ENCODE measurements at places on chromosomes 1 and 21.

GRCh38 chr1:184416481-184416880 is 29.7 kb downstream of the C1orf21 start:
- DNase-seq = no peak

DNA sequence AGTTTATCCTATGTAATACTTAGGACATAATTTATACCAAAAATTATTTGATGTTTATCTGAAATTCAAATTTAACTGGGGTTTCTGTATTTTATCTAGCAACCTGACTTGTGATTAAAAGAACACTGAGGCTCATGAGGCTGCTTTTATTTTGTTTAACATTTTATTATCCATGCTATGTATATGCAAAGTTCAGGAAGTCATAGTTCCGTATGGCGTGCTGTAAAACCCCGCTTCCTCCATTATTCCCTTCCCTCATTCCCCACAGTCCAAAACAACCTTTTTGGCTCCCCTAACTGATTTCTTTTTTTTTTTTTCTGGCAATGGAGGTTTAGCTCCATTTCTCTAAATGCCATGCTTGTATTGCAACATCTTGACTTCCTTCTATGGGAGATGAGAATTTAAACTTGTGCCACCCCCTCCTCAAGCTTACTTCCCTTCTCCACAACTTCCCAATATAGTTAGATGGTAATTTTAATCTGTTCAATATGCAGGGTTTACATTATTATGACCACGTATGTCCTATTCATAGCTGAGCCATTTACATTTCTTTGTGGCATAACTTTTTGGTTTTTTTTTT is 138.0 kb upstream of the DNAH14 start:
- DNase-seq = no peak

DNA sequence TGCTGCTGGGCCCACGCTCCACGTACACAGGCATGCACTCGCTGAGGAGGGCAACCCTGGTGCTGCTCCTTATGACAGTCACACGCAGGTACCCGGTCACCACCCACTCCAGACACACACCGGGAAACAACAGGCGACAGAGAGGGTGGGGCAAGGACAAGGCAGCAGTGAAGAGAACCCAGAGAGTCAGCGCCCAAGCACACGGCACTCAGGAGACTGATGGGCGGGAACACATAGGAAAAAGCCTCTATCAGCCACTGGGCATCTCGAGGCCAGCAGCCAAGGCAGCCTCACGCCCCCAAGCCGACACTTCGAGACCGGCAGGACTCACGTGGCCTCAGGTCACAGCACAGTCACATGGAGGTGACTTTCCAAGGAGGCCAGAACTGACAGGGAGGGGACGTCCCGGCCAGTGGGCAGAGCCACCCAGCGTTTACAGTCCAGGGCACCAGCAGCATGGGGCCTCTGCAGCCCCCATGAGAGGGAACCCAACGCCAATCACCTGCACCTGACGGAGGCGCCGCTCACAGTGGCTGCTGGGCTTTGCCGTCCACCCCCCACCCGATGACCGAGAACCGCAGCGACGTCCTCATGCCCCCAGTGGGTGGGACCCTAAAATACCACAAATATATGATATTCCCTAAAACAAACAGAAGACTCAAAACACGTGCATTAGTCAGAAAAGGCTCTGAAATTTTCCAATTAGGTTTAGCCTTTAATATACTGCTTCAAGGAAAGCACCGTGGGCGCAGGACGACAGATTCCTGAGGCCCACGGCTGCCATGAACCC is 19.7 kb downstream of the PTTG1IP start:
- DNase-seq = no peak

GRCh38 chr1:115012006-115012405 is 17.6 kb upstream of the TSHB start:
- no peak for DNase-seq

- DNase-seq = no peak
Observed at GRCh38 chr1:48495166-48495565, 23.2 kb upstream of the SPATA6 start.

GRCh38 chr21:25039461-25040380 is 567.6 kb downstream of the MRPL39 start:
- DNase-seq = no peak

GRCh38 chr21:31408301-31409088 is 64.4 kb upstream of the TIAM1 start:
- DNase-seq = no peak

GRCh38 chr21:37342046-37342632 is 24.4 kb upstream of the DYRK1A start:
- no peak for DNase-seq

- DNase-seq = no peak
Observed at GRCh38 chr1:10437052-10437451, 6.8 kb downstream of the CENPS start.

DNA sequence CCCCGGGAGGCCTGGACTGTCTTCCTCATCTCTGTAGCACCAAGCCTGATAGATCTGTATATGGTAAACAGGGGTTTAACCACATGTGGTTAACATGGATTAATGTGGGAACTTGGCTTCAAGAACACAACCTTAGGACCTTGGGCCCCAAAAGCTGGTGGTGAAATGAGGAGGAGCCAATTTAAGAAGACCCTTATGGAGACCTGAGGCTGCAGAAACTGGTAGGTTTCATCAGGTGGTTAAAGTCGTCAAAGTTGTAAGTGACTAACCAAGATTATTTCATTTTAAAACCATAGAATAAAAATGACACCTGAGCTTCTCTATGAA is 14.0 kb downstream of the THEMIS2 start:
- no peak for DNase-seq

- DNase-seq = no peak
Observed at GRCh38 chr1:206925106-206925736, 3.5 kb upstream of the FCMR start.

DNA sequence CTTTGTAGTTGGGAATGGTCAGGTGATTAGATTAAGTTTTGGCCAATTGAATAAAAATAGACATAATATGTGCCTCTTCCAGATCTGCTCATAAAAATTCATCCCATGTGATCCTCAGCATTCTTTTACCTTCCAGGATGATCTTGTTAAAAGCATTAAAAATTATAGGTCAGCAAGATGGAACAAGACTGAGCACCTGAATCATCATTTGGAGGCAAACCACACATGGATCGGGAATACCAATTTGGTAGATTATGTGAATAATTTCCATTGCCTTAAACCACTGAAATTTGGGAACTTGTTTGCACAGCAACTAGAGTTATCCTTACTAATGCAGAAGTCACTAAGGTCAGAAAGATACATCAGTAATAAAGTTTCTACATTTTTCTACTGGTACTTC is 681.4 kb upstream of the ADGRL2 start:
- no peak for DNase-seq

DNA sequence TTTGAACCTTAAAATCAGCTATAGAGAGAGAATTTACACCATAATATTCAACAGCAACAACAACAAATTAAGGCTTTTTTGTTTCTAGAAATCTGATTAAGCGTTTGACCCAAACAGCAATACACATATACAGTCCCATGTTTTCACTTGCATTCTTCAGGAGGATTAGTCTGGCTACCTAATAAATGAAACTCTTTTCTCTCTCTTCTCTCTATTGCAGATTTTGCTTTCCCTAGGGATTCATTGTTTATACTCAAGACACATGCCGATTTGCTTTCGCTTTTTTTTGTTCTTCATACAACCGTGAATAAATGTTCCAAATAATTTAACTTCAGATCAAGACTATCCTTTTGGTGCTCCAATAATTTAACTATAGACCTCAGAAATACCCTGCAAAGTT is 162.4 kb upstream of the PTBP2 start:
- DNase-seq = no peak

DNA sequence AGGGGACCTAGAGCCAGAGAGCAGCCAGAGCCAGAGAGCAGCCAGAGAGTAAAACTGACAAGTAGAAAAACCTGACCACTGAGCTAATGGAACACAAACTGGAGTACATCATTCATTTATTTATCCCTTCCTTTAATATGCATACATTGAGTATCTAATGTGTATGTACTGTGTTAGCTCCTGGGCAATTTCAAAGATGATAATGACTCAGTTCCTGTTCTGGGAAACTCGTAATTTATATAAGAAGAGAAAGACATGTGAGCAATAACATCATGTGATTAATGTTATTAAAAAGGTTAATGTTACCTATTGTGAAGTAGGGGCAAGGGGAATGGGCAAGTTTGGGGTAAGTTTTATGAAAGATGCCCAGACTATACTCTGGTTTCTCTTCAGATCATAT is 199.9 kb downstream of the TNR start:
- DNase-seq = no peak

DNA sequence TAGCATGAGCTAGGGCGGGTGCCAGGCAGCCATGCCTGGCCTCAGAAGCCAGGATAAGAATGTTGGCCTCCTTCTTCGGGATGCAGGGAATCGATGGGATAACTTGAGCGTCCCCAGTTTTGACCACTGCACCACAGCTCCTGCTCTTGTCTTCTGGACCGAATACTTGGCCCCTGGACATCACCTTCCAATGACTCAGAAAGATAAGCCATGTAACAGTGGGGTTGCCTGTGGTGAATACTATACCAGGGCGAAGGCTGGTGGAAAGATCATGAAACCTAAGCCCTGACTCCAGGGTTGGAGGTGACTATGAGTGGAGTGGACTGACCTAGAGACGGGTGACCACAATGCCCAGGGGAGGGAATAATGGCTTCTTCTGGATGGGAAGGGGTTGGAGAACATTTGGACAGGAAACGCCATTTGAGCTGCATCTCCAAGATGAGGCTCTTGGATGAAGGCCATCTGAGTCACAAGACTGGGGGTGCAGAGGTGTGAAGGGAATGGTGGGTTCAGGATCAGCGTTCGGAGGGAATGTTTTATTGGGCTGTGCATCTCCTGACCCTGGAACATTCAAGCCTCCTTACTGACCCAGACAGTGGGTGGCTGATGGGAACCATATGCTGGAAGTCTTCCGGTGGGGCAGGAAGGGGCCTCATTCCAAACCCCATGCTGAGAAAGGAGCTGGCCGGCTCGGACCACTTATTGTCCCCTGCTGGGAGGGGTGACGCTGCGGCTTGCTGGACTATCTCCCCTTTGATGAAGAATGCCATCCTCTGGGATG is 18.5 kb upstream of the KCNE2 start:
- no peak for DNase-seq

DNA sequence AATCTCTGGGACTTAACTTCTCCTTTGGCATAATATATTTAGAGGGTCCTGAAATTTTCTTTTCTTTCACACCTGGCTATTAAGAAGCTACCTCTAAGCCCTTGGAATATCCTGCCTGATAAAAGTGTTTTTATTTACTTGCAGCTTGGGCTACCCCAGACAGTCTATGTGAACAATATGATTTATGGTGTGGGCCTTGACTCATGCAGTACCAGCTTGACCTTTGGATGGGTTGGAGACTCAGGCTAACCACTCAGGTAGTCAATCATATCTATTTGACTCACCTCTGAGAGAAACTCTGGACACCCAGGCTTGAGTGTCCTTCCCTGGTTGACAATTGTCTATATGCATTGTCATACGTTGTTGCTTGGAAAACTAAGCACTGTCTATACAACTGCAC is 13.4 kb upstream of the PGBD2 start:
- no peak for DNase-seq

DNA sequence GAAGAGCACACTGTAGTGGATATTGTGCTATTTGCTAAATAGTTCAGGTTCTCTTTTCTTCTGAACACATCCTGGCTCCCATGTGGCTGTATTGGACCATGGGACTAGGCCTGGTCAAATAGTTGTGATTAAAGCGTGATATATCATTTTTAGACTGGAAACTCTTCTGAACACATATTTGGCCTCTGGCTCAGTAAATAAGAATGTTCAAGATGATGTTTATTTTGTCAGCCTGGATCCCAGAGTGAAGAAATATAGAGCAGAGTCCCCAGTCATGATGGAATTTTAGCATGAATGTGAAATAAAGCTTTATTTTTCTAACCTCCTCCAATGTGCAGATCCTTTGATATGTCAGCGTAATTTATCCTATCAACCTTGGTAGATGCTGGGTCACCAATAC is 542.6 kb downstream of the ADGRL2 start:
- no peak for DNase-seq

GRCh38 chr21:20811702-20812101 is 186.5 kb upstream of the NCAM2 start:
- DNase-seq = no peak

GRCh38 chr1:54229281-54229891 is 29.4 kb downstream of the MRPL37 start:
- no peak for DNase-seq

- DNase-seq = no peak
Observed at GRCh38 chr1:241507189-241507863, 12.2 kb downstream of the FH start.

DNA sequence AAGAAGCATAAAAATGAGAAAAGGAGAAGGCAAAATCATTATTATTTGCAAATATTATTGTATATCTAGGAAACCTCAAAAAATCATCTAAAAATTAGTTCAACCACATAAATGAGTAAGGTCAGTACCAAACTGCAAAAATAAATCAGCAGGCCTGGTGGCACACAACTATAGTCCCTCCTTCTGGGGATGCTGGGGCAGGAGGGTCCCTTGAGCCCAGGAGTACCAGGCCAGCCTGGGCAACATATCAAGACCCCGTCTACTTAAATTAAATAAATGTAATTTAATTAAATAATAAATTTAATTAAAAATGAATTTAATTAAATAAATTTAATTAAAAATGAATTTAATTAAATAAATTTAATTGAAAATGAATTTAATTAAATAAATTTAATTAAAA is 40.3 kb upstream of the TRIM67 start:
- no peak for DNase-seq

DNA sequence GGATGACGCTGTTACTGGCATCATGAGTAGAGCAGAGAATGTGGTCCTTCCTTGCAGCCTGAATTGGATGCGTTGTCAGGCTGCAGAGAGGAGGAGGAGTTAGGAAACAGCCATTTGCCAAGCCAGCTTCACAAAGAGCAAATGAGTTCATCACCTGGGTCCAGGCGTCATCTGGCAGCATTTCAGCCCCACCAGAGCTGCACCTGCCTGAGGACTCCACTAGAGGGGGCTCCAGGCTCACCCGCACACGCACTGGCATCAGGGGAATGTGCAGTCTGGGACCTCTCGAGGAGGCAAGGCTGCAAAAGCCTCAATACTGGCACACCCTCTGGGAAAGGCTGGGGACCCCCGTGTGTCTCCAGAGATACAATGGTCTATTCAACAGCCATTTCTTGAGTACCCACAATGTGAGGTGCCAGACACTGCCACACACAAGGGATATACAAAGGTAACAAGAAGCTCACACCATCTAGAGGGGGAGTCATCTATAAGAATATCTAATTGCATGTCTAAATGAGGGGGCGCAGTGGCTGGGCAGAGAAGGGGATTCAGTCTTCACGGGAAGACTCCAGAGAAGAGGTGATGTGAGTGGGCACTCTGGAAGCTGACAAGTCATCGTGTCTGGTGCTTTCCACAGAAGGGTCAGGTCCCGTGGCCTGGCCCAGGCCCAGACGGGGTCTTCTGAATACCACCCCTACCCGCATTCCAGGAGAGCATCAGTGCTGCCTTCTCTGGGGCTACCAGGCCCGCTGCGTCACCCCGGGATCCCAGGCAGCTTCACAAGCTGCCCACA is 53.5 kb upstream of the CNTN2 start:
- DNase-seq = peak; percentile 87
